ENCODE measurements at places on chromosomes 1 and 21.

DNA sequence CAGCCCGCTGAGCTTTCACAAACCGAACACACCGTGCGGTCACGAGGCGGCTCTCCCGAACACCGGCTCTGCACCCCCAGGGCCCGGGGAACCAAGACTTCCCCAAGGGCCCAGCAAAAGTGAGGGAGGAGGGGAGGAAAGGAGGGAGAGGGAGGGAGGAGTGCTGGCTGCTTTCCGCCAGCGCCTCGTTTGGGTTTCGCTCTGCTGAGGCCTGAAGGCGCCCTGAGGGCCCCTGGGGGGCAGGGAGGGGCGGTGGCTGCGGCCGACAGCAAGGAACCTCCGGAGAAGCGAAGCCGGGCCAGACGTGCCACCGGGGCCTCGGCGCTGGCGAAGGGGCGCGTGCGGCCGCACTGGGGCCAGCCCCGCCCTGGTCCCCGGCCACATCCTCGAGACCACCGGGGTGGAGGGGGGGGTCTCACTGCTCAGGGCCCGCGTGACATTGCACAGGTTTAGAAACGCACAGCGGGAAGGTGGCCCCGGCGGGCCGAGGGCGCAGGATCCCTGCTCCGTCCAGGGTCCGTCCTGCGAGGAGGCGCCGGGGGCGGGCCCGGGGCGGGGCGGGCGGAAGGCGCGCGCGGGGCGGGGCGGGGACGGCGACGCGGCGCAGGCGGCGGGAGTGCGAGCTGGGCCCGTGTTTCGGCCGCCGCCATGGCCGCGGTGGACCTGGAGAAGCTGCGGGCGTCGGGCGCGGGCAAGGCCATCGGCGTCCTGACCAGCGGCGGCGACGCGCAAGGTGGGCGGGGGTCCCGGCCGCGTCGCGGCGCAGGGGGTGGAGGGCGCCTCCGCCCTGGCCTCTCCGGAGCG, at the start of gene PFKL:
TSS of gene PFKL (plus strand) at position 596 of the 804 bp plus-strand sequence. CDS start at position 649, 53 bp downstream.
- DNase-seq, result peak; percentile 83

DNA sequence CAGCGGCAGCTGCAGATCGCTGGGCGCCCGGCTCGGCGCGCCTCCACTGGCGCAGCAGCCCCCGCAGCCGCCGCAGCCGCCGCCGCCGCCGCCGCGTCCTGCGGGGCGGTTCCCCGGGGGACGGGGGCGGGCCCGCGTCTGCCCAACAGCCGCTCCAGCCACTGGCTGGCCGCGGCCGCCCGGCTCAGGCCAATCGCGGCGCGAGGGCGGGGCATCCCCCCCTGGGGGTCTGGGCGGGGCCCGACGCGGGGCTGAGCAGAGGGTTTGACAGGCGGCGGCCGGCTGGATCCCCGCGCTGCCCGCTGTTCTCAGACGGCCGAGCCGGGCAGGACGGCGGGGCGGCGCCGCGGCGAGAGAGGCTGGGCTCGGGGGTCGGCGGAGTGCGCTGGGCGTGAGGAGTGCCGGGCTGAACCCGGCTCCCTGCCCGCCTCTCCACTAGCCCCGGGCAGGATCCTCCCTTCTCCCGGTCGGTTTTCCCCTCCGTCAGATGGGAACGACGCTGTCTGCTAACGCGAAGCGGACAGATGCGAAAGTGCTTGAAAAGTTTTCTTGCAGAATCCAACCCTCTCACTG, at the start of gene GLIS1:
TSS of gene GLIS1 (minus strand) at position 56 of the 573 bp plus-strand sequence. CDS start 1,100 bp downstream, outside the sequence.
- peak; percentile 74 for DNase-seq

DNA sequence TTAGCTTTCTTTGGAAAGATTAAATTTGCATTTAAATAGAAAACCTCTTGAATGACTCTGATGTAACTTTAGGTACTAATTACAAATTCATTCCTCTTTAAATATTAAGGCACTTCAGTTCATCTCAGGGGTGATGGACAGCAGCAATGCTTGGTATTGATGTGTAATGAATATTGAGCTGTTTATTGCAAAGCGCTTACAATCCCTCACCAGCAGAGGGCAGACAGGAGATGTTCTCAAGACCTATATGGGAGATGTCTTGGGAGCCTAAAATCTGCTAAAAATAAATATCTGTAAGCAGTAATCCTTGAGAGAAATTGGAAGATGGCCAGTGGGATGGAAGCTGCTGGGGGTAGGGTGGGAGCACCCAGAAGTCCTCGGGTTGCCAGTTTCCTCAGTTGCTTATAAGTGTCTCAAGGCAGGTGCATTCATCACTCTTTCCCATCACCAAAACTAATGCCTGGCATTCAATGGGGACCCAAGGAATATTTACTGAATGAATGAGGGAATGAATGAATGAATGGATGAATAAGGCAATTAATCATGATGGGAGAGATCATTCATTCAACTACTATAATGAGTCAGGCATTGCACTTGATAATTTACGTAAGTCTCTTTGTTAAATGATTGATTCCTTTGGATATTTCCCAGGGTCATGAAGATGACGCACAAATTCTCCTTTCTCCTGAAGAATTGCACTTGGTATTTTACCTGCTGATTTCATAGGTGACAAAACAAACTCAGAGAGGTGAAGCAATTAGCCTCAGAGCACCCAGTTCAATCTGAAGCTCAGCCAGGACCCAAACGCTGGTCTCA, 2.3 kb downstream of the KLHDC8A start:
- DNase-seq, result peak; percentile 67

DNA sequence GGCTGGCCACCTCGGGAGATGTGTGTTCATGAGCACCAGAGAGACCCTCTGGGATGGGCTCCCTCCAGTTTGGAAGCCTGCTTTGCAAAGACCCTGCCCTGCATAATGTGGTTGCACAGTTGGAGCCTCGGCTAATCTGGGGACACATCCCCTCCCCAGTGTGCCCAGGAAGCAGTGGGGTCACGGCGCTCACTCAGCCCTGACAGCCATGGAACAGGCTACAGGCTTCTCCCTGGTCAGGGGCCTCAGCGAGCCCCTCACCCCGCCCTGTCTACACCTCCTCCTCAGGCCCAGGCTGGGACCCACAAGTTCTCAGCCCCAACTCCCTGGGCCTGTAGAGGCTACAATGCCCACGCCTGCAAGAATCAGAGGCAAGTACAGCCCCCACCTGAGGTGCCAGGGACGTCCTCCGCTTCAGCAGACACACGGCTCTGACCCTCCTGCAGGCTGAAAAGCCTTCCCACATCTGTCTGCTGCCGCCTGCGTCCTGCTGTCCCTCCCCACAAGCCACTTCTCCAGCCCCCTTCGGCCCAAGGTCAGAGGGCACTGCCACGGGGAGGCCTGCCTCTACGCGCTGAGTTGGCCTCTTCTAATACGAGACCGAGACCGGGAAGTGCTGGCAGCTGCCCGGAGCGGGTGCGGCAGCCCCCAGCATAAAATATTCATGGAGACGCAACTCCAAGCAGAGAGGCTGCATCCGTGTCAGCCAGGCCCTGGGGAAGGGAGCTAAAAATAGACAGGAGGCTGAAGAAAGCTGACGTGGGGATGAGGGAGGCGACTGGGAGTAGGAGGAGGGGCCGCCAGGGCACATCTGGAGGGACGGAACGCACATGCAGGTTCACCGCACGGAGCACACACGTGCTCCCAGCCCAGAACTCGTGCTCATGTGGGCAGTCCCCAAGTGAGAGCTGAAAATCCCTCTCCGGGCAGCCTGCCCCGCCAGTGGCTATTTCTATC, 15.2 kb upstream of the GPR153 start:
- DNase-seq, result no peak

- DNase-seq, result no peak
These were observed 635.7 kb downstream of the KIF26B start for GRCh38 chr1:245790441-245790840.

- DNase-seq, result no peak
These were observed 725 bp upstream of the VWA1 start for GRCh38 chr1:1434824-1435105.

GRCh38 chr1:41648844-41649243, 164.4 kb upstream of the EDN2 start:
- peak; percentile 10 for DNase-seq

DNA sequence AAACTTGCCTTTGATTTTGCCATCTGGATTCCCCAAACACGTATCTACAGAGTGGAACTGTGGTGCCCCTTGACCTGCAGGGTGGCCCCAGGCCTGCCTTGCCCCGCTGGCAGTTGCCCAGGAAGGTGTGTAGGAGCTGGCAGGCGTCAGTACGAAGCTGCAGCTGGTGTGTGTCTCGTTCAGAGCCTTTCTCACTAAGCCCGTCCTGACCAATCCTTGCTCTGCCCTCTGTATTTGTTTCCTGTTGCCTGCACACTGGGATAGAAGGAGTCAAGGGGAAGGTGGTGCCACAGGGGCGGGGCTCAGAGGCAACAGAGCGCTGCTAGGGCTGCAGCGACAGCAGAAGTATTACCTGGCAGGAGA, 5.2 kb upstream of the VSIG8 start:
- DNase-seq, result no peak

- no peak for DNase-seq
These were observed 306.6 kb upstream of the LYPLAL1 start for GRCh38 chr1:218867066-218867465.

GRCh38 chr1:198764748-198765147, 125.9 kb downstream of the PTPRC start:
- no peak for DNase-seq

- DNase-seq, result peak; percentile 75
These were observed 11.4 kb upstream of the PHLDA3 start for GRCh38 chr1:201480231-201481003.

DNA sequence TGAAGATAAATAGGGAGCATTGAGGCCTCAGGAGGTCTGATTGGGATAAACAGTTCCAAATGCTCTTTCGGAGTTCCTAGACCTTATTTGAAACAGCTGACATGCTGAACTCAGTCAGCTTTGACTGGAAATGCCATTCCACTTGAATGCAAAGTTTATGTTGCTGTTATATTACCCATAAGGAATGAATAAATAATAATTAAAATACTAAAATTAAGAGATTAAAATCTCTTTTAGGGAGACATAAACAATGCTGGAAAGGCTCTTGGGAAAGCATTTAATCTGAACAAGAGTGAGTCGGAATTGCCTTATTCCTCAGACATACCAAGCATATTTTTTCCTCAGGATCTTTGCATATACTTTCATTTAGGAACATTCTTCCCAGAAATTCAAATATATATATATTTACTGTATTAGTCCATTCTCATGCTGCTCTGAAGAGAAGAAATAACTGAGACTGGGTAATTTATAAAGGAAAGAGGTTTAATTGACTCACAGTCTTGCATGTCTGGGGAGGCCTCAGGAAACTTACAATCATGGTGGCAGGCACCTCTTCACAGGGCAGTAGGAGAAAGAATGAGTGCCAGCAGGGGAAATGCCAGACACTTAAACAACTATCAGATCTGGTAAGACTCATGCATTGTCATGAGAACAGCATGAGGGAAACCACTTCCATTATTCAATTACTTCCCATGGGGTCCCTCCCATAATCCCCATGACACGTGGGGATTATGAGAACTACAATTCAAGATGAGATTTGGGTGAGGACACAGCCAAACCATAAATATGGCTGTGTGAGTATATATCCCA, 318.2 kb upstream of the PLXNA2 start:
- DNase-seq, result no peak

DNA sequence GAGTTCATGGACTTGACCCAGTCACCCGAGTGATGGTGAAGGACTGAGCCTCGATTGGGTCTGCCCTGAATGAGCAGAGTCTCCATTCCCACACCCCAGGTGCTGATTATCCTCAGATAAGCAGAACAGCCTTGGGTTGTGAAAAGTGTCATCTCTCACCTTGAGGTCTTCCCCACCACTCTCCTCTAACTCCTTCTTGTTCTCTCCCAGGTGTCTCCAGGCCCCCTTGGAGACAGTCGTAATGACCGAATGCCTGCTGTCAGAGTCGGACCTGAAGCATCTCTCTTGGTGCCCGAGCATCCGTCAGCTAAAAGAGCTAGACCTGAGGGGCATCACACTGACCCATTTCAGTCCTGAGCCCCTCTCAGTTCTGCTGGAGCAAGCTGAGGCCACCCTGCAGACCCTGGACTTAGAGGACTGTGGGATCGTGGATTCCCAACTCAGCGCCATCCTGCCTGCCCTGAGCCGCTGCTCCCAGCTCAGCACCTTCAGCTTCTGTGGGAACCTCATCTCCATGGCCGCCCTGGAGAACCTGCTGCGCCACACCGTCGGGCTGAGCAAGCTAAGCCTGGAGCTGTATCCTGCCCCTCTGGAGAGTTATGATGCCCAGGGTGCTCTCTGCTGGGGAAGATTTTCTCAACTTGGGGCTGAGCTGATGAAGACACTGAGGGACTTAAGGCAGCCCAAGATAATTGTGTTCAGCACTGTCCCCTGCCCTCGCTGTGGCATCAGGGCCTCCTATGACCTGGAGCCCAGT, 3.4 kb downstream of the PRAMEF12 start:
- DNase-seq, result no peak

- DNase-seq, result no peak
These were observed 32.3 kb downstream of the INKA2 start for GRCh38 chr1:111706921-111707320.

DNA sequence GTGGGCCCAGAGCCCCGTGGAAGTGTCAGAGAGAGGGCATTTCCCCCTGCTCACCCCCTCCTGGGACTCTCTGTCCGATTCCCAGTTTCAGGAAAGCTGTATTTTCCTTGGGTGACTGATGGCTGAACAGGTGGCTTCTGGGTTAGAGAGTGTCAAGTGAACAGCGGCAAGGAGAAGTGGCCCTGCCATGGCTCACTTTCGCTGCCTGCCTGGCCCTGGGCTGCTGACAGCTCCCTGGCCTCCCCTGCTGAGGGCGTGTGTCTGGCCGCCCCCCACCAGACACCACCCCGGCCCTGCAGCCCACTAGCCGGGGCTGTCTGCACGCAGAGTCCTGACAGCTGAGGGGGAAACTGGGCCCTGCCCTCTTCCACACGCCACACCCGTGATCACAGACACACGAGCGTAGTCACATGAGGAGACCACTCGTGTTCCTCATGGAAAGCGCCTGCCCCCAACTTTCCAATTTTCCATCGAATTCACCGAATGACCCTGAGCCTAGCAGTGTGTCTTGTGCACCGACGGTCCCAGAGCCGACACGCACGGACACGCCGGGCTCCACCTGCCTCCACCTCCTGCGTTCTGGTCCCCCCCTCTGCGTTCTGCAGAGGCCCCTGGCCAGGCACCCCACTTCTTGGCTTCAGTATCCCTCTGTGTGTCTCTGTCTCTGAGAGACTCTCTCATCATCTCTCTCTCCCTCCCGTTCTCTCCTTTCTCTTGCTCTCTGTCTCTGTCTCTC, 60.6 kb upstream of the CASZ1 start:
- no peak for DNase-seq

GRCh38 chr1:248923352-248924338, 17.6 kb downstream of the PGBD2 start:
- DNase-seq, result no peak

- no peak for DNase-seq
These were observed 3.1 kb downstream of the ACAP3 start for GRCh38 chr1:1304331-1305299.

DNA sequence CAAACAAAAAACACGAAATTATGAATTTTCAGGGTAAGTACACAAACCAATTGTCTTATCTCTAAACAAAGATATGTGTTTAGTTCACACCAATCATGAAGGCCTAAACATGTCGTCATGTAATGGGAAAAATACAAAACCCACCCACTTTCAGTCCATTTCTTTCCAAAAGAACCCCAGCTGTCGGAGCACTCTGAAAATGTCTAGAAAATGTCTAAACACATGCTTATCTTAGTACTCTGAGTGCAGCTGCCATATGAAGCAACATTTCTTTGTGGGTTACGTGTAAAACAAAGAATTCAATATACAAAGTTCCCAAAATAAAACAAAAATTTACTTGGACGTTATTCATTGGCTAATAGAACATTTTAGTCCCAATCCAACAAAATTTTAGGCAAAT, 22.7 kb downstream of the SERBP1 start:
- DNase-seq, result no peak

GRCh38 chr1:154577346-154578057, 9.9 kb downstream of the CHRNB2 start:
- DNase-seq, result no peak

Measured in activated T-cell treated with anti-CD3 and anti-CD28 coated beads, Interleukin-2, amount 50 U/mL, for 48 hours (primary cell).